ENCODE measurements at places on chromosomes 1 and 21. TPM values are rescaled to one million over a fixed set of nuclear protein-coding genes. Genes with fewer than 3 reads are reported as not detected.

The SEC16B gene
- 3.6 TPM for polyA plus RNA-seq

The AADACL4 gene
- polyA plus RNA-seq = 2.1 TPM

The IL12RB2 gene
- polyA plus RNA-seq = 0.46 TPM

The CLDN19 gene
- polyA plus RNA-seq = 88.5 TPM

The SLC1A7 gene
- 0.09 TPM for polyA plus RNA-seq

The OR2G6 gene
- not detected for polyA plus RNA-seq

The SPATA21 gene
- not detected for polyA plus RNA-seq

The RNF186 gene
- 0.37 TPM for polyA plus RNA-seq

The ANGPTL1 gene
- 9.6 TPM for polyA plus RNA-seq

GRCh38 chr1:174652569-174653280 is 205.0 kb downstream of the GPR52 start:
- no peak for DNase-seq

GRCh38 chr1:101738475-101738874 is 258.3 kb downstream of the OLFM3 start:
- no peak for DNase-seq

DNA sequence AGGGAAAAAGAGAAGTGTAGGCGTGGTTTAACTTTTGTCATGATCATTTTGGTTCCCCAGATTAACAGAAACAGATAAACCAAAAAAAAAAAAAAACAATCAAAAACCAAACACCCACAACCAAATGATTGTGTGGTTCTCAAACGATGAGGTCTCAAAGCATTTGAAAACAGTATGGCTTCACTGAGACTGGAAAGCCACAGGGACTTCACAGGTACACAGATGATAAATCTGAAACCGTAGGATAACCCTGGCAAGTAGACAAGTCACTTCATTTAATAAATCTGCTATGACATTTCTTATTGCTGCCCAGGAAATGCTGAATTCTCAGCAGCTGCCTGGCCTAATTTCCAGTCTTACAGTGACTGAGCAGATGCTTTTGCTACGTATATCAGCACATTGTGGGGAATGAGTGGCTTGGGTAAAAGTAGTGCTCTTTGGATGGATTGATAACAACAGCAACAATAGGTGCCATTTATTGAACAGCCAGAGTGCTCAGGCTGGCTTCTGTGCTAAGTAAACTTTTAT is 6.1 kb downstream of the ST6GALNAC3 start:
- DNase-seq = no peak

- no peak for DNase-seq
These were observed 32.1 kb upstream of the KCNE1 start for GRCh38 chr21:34544032-34544496.

DNA sequence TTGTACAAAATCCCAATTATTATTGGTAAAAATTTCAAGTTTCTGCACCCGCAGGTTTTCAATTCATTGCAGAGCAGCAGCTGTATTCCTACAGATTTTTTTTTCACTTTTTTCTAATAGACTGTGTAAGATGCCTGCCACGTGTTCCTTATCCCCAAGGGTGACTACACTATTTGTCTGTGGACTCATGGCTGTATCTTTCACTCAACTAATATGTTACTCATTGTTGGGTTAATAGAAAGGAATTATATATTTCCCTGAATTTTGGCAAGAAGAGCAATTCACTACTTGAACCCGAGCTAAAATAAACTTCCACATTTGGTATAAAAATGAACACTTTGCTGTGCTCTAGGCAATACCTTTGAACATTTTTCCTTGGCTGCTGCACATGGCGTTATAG is 158.7 kb downstream of the NCAM2 start:
- no peak for DNase-seq

DNA sequence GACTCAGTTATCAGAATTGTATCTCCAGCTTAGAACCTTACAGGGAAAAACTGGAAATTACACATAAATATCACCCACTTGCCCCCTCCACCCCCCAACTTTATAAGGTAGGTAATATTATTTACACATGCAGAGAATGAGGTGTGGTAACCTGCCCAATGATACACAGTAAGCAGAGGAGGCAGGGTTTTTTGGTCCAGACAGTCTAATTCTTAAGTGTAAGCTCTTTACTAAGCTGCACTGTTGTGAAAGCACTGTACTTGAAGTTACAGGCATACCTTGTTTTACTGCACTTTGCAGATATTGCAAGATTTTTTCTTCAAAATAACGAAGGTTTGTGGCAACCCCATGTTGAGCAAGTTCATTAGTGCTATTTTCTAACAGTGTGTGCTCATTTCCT is 24.8 kb upstream of the MYOCOS start:
- DNase-seq = no peak

DNA sequence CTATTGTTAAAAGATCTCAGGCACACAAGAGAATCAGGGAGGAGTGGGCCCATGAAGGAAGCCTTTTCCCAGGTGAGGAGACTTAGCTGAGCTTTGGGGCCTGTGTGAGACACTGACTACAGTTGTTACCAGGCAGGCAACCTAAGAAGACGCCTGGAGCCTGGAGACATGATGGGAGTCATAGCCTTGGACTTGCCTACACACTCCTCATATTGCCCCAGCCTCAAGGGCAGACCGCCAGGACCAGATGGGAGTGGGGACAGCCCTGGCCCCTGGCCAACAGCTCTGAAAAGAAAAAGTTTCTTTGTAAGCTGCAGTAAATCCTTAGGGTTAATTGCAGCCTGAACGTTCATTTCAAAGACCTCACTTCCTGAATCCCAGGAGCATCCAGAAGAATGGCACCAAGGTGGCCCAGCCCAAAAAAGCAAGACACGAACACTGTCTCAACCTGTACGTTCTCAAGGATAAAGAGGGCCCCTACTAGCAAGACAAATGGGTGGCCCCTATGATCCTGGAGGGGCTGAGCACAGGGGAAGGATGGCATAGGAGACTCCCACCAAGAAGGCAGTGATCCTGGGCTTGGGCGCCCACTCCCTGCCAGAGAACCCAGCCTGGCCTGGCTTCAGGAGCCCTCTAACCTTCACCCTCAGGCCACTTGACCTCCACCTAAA is 33.2 kb upstream of the BTG2 start:
- DNase-seq = no peak

- DNase-seq = no peak
These were observed 57.4 kb upstream of the CXADR start for GRCh38 chr21:17455451-17455850.

DNA sequence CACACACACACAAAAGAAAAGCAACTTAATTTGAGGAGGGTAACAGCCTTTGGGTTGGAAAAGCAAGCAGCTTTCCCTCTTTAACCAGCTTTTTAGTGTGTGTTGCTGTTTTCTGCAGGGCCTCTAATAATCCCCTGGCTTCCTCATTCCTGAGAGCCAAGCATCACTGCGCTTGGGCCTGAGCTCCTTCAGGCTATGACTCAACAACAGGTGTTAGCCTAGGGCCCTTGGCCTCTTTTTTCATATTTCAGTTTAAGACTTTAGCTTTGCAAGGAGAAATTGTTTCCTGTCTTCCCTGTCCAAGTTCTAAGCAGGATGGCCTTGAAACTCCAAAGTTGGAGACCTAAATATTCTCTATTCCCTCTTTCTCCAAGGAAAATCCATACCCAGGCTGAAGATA is 26.2 kb upstream of the SNX27 start:
- no peak for DNase-seq

DNA sequence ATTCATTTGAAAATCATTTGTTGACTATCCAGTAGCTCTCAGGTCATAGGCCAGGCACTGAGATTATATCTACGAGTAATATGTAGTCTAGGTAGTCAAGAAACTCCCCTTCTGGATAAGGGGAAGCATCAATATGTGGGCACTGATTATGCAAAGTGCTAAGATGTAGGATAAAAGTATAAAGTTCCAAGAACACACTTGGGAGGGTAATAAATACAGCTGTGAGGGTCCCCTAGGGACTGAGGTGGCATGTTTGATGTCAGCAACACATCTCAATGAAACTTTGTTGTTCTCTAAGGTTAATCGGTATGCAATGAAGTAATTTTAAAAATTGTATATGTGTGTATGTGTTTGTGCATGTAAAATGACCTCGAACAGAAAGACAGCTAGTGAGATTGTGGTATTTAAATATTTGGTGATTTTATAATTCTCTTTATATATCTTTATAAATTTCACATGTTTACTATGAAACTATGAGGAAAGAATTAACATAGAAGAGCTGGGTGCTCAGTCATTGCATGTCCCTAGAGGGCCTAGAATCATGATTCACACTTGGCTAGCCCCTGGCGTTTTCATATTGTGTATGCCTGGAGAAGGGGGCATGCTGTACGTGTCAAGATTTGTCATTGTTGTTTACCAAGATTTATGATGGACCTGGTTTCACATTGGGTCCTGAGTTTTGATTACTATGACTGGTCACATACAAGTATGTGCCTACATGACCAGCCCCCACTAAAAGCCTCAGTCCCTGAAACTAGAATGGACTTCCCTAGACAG is 140.1 kb upstream of the DUSP10 start:
- DNase-seq = no peak

DNA sequence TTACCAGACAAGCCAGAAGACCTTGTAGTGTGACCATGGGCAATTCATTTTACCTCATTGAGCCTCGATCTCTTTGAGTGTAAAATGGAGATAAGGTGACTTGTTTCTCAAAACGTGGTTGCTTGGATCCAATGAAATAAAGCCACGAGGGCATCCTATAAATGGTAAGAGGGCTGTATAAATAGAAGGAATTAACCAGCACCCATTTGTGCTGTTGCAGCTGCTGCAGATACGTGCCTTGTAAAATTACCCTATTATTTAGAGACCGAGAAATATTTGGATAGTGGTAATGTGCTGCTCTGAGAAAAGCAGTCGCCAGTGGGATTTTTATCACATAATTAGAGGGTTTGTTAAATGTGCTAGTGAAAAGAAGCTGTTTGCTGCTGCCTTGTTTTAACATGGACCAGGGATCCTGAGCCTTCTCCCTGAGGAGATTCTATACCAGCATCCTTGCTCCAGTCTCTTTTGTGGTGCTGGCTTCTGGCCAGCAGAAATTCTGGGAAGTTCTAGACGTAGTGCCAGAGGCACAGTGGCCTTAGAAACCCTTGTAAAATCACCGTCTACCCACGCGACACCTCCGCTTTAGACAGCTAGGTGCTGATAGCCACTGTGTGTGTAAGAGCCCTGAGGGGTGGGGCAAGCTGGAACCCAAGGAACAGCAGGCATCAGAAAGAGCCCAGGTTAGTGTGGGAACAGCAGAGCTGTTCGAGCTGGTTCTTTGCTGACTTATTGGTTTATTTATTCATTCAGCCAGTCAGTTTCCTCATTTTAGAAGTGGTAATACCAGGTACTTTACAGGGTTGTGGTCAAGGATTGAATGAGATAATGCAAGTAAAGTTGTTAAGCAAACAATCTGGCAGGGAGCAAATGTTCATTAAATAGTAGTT is 137.5 kb downstream of the NOS1AP start:
- no peak for DNase-seq

GRCh38 chr1:198647055-198647454 is 8.2 kb downstream of the PTPRC start:
- DNase-seq = no peak

DNA sequence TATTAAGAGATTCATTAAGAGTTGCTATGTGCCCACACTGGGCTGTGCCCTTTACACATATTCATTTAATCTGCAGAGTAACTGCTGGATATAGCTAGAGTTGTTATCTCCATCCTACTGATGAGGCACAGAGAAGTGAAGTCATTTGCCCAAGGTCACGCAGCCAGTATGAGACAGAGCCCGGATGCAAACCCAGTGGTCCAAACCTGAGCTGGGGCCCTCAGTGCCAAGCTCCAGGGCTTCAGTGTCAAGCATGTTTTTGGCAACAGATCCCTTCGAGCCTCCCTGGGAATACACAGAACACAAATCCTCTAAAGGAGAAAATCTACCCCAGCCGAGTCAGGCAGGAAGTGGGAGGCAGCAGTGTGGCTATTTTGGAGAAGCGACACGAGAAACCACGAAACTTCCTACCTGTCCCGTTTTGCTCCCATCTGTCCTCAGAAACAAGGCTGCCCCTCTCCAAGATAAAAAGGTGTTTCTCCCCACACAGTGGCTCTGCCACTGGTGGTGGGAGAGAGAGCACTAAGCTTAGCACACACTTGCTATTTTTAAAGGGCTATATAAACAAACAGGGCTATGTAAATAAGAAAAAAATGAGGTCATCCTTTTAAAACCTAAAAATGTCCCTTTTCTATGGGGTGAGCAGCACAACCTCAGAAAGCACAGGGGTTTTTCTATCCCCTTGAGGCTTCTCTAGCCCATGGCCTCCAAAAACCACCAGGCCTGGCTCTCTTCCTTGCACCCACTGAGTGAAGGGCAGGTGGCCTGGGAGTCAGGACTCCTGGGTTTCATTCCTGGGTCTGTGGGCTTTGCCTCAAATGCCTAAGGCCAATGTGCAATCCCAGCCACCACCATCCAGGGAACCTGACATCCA is 138.6 kb upstream of the EDN2 start:
- DNase-seq = no peak

DNA sequence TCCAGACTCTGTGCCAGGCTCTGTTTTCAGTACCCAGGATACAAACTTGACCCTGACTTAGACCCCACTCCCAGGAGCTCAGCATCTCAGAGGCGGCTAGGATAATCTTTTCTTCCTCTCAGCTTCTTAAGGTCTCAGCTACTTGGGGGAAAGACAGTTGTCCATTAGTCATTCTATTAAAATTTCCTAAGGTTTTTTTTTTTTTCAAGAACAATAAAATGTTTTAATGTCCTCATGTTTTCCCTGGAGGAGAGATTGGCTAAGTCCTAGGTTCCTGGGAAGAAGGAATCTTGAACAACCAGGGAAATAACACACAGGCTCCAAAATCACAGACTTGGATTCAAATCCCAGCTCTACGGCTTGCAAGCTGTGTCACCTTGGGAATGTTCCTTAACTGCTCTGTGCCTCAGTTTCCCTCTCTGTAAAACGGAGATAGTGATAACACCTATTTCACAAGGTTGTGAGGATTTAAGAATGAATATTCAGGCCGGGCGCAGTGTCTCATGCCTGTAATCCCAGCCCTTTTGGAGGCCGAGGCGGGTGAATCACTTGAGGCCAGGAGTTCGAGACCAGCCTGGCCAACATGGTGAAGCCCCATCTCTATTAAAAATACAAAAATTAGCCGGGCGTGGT is 33.0 kb downstream of the CDK18 start:
- no peak for DNase-seq

DNA sequence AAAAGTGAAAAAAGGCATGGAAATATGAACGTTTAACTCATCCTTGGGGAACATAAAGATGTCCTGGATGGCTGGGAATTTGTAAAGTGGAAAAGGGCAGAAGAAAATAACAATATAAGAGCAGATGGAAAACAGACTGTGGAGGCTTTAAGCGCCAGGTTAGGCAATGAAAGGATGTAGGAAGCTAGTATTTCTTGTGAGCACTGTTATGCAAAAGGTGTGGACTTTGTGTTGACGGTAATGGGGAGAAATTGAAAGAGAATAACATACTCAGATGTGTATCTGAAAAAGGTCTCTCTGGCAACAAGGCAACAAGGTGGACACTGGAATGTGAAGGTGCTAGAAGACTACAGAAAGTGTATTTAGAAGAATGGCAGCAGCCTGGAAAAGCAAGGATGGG is 411.8 kb downstream of the PLPP3 start:
- no peak for DNase-seq
